Suprapubic skin (tissue), 4 donors: ENCODE measurements at places on chromosomes 6 and 20. TPM values are rescaled to one million over a fixed set of nuclear protein-coding genes. Genes with fewer than 3 reads are reported as not detected.

GRCh38 chr6:149032599-149033405 lies 284.7 kb upstream of the TAB2 start:
- no peak for DNase-seq

DNA sequence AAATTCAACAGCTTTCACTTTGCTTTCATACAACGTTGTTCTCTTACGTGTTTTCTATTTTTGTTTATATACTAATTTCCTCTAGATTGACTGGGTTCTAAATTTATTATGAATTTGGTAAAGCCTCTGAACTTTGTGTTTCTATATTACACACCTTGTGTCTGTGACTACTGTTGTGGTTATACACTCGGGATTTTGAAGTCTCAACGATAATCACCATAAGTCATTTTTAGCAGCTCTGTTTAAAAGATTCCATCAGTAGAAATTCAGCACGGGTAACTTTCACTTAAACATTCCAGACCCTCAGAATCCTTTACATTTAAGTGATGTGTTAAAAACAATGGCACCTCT lies 31.8 kb upstream of the HBS1L start:
- DNase-seq: no peak

DNA sequence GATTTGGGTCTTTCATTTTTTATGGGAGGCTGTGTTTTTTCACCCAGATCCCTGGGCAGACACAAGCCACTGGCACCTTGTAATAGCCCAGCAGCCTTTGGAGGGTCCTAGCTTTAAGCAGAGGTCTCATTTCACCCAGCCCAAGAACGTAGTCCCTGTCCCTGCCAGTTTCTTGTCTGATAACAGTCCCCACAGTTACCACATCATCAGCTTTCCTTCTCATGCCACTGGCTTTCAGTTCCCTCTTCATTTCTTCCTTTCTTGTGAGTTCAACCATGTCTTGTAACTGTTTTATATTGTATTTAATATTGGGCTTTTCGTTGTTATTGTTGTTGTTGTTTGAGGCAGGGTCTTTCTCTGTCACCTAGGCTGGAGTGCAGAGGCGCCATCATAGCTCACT lies 10.6 kb downstream of the PNPLA1 start:
- no peak for DNase-seq

DNA sequence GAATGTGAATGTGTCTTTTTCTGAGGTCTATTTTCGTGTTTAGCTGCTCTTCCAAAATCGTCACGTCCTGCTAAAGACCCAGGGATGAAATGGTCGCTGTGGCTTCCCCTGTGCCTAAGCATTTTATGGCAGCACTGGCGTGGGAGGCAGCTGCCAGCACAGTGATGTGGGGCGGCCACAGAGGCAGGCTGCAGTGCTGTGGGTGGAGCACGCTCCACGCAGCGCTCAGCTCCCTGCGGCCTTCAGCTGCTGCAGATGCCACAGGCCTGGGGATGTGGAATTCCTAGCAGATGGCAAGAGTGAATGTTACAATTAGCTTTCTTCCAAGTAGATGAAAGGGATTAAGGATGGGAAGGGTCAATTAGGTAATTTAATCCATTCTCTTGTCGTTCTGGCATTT lies 242.6 kb downstream of the SMOC2 start:
- DNase-seq: no peak

DNA sequence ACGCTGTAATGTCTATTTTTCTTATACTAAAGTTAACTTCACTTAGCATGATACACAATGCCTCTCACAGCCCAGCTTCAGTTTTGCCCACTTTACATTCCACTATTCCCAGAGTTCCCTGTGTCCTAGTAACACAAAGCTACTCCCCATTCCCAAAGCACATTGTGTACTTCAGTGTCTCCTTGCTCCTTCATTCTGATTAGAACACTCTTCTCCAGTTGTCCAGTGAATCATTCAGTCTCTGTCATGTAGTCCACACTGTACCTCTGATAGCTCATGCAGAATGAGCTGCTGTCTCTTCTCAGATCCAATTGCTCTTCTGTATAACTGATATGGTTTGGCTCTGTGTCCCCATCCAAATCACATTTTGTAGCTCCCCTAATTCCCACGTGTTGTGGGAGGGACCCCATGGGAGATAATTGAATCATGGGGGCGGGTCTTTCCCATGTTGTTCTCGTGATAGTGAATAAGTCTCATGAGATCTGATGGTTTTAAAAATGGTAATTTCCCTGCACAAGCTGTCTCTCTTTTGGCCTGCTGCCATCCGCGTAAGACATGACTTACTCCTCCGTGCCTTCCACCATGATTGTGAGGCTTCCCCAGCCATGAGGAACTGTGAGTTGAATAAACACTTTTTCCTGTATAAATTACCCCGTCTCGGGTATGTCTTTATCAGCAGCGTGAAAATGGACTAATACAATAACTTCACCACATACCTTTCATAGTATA lies 2.1 kb upstream of the TMX4 start:
- no peak for DNase-seq

GRCh38 chr20:21820688-21821087 lies 115.2 kb downstream of the PAX1 start:
- no peak for DNase-seq

- DNase-seq: peak; percentile 23
Observed at GRCh38 chr20:33275215-33275614, 7.8 kb upstream of the BPIFB1 start.

- no peak for DNase-seq
Observed at GRCh38 chr6:2552526-2553154, 198.1 kb downstream of the MYLK4 start.

GRCh38 chr6:37631295-37631694 lies 66.4 kb downstream of the MDGA1 start:
- no peak for DNase-seq

- no peak for DNase-seq
Observed at GRCh38 chr20:15297059-15297875, 959.9 kb upstream of the FLRT3 start.

DNA sequence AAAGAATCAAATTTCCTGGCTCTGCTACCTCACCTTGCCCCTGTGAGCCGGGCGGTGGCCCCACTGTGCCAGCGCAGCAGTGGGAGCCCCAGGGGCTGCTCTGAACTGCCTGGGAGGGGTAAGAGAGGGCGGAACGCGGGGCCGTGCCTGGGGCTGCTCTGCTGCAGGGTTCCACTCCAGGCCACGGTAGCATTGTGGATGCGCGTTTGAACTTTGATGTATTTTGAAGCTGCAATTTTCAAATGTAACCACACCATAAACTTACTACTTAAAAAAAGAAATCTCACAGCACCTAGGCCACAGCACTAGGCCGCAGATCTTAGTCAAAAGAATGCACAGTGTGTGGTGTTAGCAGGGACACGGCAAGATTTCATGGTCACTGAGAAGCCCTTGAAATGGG lies 57.5 kb downstream of the PRDM1 start:
- no peak for DNase-seq

The POLH gene
- 24.3 TPM for total RNA-seq

The EYS gene
- total RNA-seq: not detected

The BPIFA1 gene
- not detected for total RNA-seq

The SIRPD gene
- not detected for total RNA-seq
